ENCODE measurements at places on chromosomes 12 and 14.

GRCh38 chr12:123269896-123270213 lies 1.8 kb downstream of the CDK2AP1 start:
- DNase-seq, result no peak

DNA sequence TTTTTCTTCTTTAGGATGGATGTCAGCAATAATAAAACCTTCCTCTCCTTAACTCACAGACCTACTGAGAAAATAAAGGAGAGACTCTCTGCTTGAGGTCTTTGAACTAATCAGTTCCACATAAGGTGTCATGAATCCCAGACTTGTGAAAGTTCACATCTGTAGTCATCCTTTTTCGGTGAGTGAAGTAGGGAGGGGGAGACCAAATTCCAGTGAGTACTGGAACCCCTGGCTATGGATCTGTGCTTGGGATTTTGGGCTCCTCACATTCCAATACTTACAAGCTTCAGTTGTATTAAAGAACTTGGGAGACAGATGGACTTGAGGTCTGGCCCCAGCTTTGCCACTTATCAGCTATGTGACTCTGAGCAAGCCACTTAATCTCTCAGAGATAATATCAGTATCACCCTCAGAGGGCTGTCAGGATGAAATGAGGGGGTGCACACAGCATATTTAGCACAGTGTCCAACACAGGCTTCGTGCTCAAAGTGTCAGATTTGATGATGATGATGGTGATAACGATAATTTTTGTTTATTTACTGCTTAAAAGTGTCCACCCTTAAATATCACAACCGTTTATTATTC lies 34.8 kb upstream of the APPL2 start:
- peak; percentile 75 for DNase-seq

DNA sequence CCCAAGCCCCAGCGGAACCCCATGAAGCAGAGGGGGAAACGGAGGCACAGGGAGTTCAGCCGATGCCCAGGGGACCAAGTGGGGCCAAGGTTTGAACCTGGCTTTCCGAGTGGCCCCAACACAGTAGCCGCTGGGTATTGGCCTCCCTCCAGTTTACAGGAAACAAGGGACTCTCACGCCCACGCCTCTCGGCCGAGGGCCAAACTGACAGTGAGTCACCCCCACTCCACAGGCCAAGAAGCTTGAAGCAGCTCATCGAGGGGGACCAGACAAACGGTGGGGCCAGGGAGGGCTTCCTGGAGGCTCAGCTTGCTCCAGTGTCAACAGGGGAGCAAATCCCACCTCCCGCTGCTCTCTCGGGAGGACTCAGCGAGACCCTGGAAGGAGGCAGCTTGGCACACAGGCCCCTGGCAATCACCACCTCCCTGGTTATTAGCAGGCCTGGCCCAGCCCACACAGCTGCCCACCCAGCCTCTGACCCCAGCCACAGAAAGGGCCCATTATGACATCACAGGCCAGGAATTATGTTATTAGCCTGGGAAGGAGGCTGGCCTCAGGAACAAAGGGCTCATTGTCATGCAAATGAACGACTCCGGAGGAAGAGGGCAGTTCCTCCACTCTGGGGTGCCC lies 54.6 kb downstream of the NCOR2 start:
- DNase-seq, result no peak

- no peak for DNase-seq
These were observed 781.4 kb downstream of the NRXN3 start for GRCh38 chr14:78951602-78952001.

DNA sequence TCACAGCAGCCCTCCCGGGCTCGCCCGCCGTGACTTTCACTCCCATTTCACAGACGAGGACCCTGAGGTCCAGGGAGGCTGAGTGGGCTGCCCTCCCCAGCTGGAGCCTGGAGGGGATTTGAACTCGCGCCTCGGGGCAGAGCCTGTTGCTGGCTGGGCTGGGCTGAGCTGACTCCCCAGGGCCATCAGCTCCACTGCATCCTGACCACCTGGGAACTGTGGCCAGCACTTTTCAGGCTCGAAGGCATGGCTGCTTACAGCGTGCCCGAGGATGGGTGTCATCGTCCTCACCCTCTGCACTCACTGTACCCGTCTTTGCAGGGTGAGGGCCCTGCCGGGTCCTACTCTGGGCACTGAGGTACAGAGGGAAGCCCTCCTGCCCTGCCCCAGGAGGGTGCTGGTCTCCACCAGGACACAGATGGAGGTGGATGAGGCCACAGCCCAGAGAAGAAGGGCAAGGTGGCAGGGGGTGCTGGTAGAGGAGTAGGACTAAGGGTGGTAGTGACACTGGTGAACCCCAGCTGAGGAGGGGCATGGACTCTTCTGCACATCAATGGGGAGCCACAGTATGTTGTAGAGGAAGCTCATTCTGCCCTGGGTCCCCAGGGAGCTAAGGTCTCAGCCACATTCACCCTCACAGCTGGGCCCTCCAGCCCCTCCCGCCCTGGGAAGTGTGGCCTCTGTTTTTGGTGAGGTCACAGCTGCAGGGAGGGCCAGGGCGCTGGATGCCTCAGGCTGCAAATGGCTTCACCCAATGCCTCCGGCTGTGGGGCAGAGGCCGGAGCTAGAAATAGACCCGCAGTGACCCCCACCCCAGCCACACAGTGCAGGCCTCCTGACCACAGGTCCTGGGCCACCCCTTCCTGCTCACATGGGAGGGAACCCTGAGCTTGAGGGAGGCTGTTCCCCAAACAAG lies 365.1 kb upstream of the SFSWAP start:
- no peak for DNase-seq

DNA sequence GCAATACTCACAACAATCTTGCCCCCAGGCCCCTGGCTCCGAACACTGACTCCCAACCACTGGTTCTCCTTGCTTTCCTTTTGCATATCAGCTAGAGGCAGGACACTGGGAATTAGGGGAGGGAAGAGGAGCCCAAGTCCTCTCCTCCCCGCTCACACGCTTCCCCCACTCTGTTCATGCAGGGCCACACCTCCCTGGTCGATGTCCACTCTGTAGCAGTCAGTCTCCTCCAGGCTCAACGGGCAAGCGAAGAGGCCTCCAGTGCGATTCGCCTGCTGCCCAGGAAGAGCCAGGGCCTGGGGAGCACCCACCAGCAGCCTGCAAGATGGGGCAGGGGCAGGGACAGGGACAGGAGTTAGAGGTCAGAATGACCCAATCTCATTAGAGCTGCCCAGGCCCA lies 4.8 kb downstream of the ITGA7 start:
- DNase-seq, result no peak

- DNase-seq, result no peak
These were observed 273.9 kb upstream of the RGS6 start for GRCh38 chr14:71658261-71658860.

All from NCI-H82 (cell line).